Activated T-cell treated with anti-CD3 and anti-CD28 coated beads, Interleukin-2, amount 50 U/mL, for 48 hours (primary cell): ENCODE measurements at places on chromosomes 6 and 20.

- DNase-seq: no peak
Observed at GRCh38 chr20:42544926-42545325, 644.8 kb downstream of the PTPRT start.

DNA sequence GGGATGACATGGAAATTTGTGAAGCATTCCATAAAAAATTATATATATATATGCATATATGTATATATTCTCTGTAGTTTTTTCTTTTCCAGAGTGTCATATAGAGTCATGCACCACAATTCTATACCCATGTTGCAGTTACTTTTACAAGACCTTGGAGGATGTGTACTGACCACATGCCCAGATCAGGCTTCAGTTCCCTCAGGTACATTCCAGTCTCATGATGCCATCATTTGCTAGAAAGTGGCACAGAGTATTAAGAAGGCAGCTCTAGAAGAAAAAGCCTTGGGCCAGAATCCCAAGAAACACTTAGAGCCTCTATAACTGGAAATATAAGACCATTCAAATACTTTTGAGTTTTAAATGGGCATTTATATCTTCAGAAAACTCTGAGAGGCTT lies 685.5 kb upstream of the FLRT3 start:
- DNase-seq: no peak

DNA sequence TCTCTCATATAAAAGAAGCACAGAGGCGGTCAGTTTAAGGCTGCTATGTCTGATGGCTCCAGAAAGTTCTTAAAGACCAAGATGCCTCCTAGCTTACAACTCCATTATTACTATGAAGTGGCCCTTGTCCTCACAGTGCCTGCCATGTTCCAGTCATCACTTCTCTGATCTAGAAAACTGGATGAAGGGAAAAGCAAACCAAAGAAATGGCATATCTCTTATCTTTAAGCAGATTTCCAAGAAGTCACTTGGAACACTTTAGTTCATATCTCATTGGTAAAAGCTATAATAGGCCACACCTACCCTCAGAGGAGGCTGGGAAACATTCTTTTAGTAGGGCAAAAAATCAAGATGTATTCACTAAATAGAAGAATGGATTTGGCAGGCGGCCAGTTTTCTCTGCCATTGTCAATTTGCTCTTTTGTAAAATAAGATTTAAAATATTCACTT lies 289.6 kb downstream of the TBC1D7 start:
- DNase-seq: no peak

DNA sequence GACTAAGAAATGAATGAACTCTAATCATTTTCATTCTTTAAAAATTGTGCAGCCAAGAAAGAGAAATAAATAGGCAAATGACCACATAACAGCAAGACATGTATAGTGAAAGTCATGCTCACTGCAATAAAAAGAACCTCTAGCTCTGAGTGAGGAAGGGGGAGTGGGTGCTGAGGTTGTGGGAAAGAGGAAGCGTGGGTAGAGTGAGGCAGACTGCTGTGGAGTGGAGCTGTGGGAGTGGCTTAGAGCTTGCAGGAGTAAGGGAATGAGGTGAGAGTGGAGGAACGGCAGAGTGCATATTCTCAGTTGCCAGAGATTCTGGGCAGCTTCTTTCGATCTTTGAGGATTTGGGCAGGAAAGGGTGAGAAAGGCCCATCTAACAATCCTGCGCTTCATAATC lies 10.4 kb downstream of the DEFB129 start:
- DNase-seq: peak; percentile 52

DNA sequence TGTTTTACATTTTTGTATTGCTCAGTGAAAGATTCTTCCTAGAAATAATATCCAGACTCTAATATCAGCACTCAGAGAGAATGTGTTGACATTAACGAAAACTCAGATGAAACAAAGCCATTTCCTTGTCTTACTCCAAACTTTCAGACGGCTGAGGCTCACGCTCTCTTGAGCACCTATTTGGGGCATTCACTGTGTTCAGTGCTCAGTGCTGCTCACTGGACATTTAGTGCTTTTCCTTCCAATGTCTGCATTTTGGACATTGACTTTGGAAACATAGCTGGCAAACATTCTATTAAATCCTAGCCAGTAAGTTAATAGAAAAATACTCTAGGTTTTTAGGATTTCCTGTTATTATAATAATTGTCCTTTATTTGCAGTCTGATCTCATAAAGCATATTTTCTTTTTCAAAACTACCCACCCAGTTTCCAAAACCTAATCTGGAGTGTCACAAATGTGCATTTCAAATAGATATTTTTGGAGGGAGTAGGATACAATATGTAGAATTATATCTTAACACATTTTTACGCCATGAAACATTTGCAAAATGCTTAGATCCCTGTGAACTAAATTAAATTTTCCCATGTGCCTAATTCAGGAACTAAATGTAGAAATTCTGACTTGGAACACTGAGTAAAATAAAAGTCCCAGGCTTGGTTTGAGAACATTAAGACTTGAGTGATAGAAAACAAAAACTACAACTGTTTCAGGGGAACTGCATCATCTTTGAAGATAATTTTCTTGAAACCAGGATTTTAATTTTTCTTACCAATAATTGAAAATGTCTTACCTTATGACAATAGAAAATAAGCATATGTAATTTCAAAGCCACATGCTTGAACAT lies 91.7 kb upstream of the B3GAT2 start:
- no peak for DNase-seq

DNA sequence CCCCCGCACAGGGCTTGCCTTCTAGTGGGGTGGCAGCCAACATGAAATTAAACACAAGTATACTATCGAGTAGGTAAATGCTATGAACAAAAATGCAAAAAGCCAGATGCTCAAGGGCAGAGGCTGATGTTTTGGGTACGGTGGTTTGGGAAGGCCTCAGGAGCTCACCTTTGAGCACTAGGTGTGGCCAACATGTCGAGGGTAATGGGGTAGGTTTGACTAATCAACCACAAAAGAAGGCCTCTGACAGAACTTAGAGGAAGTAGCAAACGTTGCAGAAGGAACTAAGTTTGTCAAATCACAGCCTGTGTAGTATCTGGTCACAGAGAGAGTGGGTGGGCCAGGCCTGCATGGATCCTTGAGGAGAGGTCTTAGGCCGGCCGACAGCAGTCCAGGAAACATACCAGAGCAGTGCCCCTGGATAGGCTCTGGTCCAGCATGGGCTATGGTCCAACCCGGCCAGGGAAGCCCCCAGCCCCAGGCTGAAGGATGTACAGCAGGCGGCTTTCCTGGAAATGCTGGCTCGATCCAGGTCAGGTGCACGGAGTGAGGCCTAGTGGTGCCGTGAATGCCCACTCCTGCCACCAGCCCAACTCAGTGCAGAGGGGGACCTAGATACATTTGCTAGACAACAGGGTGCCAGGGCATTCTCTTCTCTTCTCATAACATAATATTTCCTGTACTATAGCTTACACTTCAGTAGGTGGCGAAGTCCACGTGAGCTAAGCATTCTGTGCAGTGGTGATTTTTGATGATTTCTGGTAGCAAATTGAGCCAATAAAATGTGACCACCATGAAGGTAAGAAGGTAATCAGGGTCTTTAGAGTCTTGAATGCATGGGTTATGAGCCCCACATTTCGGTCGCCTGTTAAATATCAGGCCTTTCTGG lies 56.3 kb upstream of the CD93 start:
- DNase-seq: no peak

DNA sequence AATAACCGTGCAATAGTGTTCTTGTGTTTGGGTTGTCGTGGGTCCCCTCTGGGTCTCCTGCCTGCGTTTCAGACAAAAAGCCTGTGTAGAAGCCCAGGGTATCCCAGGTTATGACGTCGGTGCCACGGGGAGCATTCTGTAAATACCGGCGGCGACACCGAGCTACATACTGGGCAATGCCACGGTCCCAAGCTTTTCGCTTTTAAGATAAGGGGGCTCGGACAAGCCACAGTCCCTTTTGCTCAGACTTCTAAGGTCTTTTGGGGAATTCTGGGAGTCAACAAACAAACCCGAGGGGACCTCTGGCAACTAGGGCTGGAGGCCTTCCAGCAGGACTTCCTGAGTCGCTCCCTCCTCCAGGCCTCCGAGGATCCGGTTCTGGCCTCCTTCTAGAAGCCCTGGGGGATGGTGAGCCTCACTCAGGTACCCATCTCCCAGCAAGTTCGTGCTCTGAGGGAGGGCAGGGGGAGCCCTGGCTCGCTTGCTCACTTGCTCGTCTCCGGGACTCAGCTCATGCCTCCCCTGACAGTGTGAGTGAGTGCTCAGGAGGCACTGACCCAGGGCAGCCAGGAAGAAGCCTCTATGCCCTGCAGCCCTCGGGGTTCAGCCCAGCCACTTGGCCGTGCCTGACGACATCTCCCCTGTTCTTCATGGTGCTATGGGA lies 62.4 kb upstream of the MRPS10 start:
- DNase-seq: no peak

DNA sequence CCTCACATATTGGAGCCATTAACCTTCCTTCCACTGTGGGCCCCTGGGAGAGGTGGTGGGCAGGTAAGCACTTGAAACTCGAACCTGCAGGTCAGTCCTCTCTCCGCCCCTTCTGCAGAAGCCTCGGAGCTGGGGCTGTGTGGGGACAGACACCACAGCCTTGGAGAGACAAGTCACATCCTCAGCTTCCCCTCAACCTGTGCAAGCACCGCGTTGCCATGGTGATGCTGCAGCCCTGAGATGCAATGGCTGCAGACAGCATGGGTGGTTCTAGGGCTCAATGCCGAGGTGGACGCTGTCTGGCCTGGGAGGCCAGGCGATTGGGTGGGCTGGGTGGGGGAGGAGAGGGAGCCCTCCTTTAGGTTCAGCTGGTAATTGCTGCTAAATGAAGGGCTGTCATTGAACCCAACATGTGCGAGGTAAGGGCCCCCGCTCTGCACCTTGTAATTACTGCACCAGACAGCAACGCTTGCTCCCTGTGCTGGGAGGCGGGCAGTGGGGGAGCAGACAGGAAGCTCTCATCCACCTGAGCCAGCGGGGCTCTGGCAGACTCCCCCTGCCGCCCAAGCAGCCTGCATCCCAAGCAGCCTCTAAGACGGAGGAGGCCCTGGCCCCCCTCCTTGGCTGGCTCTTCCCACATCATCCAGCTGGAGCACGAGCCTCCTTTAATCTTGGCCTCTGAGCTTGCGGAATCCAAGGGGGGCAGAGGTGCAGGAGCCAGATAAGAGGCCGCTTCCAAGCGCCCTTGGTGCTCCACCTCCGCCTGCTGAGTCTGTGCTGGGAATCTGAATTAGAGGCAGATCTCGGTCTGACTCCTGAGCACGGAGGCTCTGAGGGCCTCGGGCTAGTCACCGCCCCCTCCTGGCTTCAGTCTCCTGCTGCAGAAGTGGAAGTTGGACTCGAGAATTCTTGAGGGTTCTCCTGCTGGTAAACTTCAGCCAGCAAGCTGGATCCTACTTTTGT lies 39.8 kb upstream of the CDH22 start:
- no peak for DNase-seq

DNA sequence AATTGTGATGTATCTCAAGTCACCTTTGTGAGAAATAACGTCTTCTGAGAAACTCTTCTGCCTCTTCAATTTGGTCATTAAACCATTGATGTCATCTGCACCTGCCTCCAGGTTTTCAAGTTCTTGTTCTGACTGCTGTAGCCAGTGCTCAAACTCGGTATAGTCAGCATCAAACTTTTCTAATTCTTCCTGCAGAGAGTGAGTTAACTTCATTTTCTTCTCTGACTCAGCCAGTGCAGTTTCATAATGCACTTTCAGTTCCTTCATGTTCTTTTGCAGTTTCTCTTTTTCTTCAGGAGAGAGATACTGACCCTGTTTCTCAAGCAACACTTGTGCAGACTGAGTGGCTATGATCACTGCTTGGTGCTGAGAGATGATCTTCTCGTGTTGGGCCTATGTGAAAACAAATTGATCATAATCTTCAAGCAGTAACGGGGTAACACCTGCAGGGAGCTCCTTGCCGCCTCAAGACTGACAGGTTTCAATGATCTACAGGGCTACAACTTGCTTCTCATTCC lies 48.8 kb downstream of the DST start:
- peak; percentile 25 for DNase-seq

GRCh38 chr6:160991406-160992060 lies at the start of gene MAP3K4:
Gene MAP3K4 (plus strand): TSS chr6:160991769. CDS start chr6:160991932, 163 bp downstream.
- DNase-seq: peak; percentile 90

GRCh38 chr20:10076126-10077080 lies 41.6 kb downstream of the ANKEF1 start:
- no peak for DNase-seq

DNA sequence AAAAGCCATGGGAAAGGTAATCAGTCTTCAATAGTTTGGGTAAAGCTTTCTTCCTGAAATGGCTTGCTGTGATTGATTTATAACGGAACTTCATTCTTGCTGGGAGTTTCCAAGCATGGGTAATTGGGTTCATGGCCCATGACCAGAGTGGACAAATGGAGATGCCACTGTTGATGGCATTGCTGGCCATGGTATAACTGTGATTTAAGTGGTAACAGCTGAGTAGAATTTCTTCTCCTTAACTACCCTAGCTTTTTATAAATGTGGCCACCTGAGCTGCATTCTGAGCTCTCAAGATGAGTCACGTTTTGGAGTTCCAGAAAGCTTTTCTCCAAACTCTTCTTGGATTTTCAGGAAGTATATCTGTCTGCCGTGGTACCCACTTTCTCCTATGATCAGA lies 39.9 kb upstream of the SNRPB2 start:
- DNase-seq: no peak

DNA sequence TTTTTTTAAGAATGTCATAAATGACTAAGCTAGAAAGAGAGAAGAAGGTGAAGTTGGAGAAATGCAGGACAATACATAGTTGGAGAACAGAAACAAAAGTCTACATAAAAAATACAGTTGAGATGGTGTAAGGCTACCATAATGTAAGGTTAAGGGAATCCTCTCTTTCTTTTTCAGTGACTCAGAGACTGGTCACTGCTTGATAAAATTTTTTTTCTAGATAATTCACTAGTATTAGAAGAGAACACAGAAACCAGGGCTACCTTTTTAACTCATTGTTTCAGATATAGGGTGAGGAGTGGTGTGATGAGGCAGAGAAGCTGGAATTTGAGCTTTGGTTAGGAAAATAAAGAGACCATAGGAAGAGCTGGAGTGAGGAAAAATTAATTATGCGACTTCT lies 18.2 kb upstream of the EDN1 start:
- no peak for DNase-seq

DNA sequence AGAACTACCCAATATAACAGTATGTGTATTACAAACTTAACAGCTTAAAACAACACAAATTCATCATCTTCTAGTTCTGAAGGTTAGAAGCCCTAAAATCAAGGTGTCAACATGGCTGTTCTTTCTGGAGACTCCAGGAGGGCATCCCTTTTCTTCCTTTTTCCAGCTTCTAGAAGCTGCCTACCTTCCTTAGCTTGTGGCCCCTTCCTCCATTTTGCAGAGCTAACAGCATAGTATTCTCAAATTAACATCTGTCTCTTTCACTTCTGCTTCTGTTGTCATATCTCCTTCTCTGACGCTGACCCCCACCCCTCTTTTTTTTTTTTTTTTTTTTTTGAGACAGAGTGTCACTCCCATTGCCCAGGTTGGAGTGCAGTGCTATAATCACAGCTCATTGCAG lies 52.8 kb upstream of the AKIRIN2 start:
- DNase-seq: no peak

- DNase-seq: no peak
Observed at GRCh38 chr6:80179695-80180094, 73.2 kb downstream of the BCKDHB start.

DNA sequence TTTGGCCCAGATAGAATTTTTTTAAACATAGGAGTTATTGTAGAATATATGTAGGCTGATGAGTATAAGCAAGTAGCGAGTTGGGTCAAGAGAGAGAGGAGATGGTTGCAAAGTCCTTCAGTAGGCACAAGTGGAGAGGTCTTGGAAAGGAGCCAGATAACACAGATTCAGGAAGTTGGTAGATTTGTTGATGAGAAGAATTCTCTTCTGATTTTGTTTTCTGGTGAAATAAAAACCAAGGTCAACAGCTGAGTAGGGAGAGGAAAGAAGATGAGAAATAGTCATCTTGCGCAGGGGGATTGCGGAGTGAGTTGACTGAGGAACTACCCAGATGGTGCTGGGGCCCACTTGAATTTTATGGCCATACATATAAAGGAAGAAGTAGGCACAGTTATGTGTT lies 17.4 kb upstream of the CD83 start:
- no peak for DNase-seq
